Sciatic nerve (tissue), 2 donors: ENCODE measurements at places on chromosomes 12 and 14.

GRCh38 chr12:22733756-22734155 is 108.8 kb downstream of the ETNK1 start:
- no peak for DNase-seq

GRCh38 chr14:29955087-29955486 is 27.4 kb upstream of the PRKD1 start:
- DNase-seq: no peak

GRCh38 chr14:35934499-35934898 is 108.4 kb downstream of the BRMS1L start:
- no peak for DNase-seq

- DNase-seq: no peak
Observed at GRCh38 chr12:6542209-6543009, 8.1 kb downstream of the GAPDH start.

- DNase-seq: no peak
Observed at GRCh38 chr14:101055776-101056374, 152.4 kb upstream of the RTL1 start.

- no peak for DNase-seq
Observed at GRCh38 chr12:108840605-108841332, 16.6 kb downstream of the SSH1 start.

- DNase-seq: peak; percentile 64
Observed at GRCh38 chr12:80936642-80937390, 918 bp downstream of the LIN7A start.

DNA sequence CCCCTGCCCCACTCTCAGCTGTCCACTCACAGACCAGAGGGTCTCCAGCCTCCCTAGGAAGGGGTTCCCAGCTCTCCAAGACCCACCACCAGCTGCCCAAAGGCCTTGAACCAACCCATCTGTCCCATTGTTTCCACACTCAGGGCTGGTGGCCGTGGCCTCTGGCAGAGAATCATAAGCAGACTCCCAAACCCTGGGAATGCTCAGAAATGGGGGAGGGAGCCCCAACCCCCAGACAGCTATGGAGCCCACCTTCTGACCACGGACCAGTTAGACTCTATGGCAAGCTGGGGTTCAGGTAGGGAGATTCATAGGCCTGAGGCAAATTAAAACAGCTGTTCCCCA is 280.0 kb downstream of the DPF3 start:
- peak; percentile 43 for DNase-seq

DNA sequence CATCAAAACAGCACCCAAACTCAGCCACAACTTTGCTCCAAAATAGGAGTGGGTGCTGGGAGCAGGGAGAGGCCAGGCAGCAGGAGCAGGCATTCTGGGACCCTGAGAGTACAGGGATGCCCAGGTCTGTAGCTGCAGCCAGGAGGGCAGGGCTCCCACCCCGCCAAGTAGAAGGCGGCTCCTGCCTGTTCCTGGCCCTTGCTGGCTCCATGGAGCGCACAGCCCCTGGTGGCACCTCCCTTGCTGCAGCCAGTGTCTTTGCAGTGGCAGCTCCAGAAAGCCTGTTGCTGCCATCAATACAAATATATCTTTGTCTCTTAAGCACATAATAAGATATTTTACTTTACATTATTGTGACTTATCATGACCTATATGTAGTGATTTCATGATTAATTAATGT is 1096.5 kb downstream of the FSCB start:
- DNase-seq: no peak

GRCh38 chr12:124452576-124453331 is 114.7 kb downstream of the NCOR2 start:
- peak; percentile 49 for DNase-seq
